ENCODE measurements at places on chromosomes 11 and 22.
A peak's percentile ranks its signal among the peaks of the same experiment; 100 is the strongest.

DNA sequence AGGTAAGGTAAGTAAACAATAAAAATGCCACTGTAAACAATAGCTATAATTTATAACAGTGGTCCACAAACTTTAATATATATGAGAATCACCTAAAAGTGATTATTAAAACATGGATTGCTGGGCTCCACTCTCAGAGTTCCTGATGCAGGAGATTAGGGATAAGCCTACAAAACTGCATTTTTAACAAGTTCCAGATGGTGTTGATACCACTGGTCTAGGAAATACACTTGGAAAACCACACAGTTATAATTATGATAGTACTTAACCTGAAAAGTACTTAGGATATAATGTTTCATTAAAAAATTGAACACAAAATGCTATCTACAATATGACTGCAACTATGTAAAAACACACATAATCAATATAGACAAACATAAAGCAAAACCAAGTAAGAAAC lies 20.4 kb downstream of the FCHSD2 start:
- no peak for DNase-seq

- no peak for DNase-seq
These were observed 58.1 kb downstream of the LINC01488 start for GRCh38 chr11:69539416-69540117.

DNA sequence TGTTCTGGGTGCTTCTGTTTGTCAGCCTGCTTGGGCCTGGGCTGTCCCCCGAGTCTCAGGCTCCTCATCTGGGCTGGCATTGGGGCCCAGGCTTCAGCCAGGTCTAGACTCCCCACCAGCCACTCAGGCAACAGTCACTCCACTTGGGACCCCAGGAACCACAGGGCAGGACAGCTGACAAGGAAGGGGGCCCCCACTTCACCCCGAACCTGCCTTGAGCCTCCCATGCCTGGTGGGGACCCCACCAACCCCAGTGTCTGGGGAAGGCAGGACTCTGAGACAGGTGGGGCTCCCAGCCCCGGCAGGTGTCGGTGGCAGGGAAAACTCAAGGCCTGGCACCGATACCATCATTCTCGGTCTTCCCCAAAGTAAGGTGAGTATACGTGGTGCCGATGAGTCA lies 11.7 kb upstream of the LTO1 start:
- no peak for DNase-seq

DNA sequence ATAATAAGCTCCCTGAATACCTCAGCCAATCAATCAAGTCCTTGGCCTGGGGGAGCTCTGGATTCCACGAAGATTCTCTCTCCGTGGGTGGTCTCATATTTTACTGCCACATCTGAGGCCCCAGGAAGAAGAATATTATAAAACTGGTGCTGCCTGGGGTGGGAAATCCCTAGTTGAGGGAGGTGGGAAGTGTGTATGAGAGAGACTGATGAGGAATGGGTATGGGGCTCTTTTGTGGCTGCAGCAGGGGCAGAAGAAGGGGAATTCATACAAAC lies 71.5 kb downstream of the SYN3 start:
- no peak for DNase-seq

DNA sequence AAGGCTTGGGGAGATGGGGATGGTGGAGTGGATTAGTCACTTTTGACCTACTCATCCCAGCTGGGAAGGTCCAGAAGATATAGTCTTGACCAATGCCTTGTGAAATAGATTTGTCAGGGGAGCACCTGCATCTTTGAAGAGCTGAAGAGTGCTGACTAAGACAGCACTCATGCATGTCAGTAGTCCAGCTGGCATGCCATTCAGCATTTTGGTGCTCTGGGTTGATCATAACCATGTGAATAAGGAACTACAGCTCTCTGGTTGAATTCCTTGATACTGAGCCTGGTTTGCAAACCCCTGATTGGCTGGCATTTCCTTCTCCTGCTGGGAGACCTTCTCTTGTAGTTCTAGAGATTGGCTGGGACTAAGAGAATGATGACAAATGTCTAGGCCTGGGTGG lies 106.8 kb upstream of the ALX4 start:
- DNase-seq: no peak

GRCh38 chr11:36601155-36601554 lies 3.1 kb upstream of the RAG2 start:
- no peak for DNase-seq

DNA sequence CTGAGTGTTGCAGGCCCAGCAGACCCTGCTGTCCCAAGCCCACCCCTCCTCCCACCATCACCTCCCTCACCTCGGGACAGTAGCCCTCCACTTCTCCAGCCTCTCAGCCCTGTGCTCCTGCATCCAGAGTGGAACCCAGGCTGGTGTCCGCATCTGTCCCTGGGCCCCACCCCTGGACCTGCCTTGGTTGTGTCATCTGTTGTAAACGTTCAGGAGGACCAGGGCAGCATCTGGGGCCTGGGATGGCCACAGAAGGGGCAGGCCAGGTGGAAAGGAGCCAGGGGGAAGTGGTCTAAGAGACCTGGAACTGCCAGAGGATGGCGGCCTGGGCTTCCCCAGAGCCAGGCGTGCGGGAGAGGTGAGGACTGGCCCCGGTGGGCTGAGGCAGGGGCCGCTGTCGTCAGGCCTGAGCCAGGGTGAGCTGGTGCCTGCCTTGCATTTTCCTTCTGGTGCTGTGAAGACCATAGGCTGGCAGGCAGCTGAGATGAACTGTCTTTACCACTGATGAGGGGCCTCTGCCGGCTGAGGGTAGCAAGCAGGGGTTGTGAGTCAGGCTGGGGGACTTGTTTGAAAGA lies 26.1 kb upstream of the MGAT3 start:
- DNase-seq: no peak

GRCh38 chr11:92226331-92227229 lies 2.0 kb downstream of the FAT3 start:
- DNase-seq: no peak

GRCh38 chr22:40421941-40422340 lies 51.5 kb downstream of the SGSM3 start:
- no peak for DNase-seq

GRCh38 chr11:3130269-3131071 lies 34.6 kb downstream of the OSBPL5 start:
- DNase-seq: no peak

DNA sequence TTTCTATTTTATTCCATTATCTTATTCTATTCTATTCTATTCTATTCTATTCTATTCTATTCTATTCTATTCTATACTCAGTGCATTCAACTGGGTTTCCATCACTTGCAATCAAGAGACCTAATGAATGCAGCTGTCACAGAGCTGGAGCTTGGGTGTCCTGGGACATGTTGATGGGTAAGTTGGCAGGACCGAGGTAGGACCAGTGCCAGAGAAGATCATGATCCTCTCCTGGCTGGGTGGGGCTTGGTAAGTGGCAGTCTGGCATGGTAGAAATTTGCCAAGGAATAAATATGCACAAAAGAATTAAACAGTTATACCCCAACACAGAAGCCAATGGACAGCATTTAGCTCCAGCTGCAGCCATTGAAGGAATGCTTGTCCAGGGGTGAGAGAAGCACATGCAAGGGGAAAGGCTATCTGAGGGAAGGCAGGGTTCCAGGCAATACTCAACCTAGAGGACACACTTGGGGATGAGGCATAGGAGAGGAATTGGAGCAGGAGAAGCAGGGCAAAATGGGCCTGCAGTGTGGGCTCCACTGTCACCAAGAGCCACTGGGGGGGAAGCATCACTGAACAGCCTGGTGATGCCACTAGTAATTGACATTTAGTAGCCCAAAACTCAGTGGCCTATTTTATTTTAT lies 97.0 kb upstream of the CD82 start:
- no peak for DNase-seq

DNA sequence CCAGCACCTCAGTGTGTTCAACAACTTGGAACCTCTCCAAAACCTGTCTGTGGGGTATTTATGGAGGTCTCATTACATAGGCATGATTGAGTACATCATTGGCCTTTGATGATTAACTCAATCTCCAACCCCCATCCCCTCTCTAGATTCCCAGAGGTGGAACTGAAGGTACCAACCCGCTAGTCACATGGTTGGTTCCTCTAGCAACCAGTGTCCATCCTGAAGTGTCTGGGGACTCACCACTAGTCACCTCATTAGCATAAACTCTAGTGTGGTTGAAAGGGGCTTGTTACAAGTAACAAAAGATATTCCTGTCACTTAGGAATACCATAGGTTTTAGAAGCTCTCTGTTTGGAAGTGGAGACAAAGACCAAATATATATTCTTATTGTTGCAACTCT lies 40.3 kb downstream of the SIK2 start:
- no peak for DNase-seq

- DNase-seq: no peak
These were observed 136.6 kb downstream of the NAV2 start for GRCh38 chr11:19849107-19849789.

DNA sequence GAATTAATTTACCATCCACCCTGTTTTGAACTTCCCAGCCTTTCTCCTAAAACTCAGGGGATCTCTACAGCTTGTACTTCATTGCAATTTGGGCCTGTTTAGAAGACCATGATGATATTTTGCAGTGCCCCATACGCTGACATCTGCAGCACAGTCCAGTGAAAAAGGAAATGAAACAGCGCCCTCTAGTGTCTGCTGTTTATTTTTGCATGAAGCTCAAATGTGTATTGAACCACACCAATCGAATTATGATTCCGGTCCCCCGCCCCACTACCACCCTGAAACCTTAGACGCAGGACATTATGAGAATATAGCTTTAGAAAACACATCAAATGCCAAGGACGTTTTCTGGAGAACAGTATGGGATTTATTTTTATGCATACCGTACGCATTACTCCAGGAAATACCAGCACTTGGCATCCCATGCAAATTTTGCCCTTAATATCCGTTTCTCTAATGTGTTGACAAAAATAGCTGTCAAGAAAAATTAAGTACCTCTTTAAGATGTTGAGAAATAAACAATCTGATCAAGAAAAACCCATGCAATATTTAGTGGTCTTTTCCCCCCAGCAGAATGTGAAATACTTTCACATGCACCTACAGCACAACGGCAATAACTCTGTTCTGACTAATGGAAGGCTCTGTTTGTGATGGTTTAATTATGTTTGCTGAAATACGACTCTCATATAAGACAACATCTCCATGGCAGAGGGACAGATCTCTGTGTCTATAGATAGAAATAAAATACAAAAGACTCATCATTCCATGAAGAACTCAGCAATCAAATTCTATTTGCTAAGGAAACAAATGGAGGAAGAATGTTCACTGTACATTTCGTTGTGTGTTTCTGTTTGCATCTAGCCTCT lies 93.9 kb downstream of the TECTA start:
- DNase-seq: peak; percentile 38

All from GM12864 (cell line).